ENCODE measurements at places on chromosomes 13 and 19. TPM values are rescaled to one million over a fixed set of nuclear protein-coding genes. Genes with fewer than 3 reads are reported as not detected.

Gene ZNF558
- 23.9 TPM for total RNA-seq

Gene CACNG6
- total RNA-seq: not detected

Gene ZNF581
- 32.8 TPM for total RNA-seq

Gene PEPD
- total RNA-seq: 49.0 TPM

Gene ZNF30
- 6.4 TPM for total RNA-seq

Gene SIGLECL1
- not detected for total RNA-seq

Gene IQCN
- total RNA-seq: 1.3 TPM

Gene SUGT1
- 66.7 TPM for total RNA-seq

Gene ZNF780B
- 21.3 TPM for total RNA-seq

GRCh38 chr13:23020246-23020843 lies 160.4 kb upstream of the SGCG start:
- no peak overlapping the region for H3K27ac ChIP-seq
- H3K36me3 ChIP-seq: no peaks in the 10 kb centered on the region
- H3K4me3 ChIP-seq: no peak overlapping the region
- DNase-seq: no peak

- no peak overlapping the region for H3K27ac ChIP-seq
- DNase-seq: no peak
- peaks cover 53% of the 10 kb centered on the region for H3K36me3 ChIP-seq
- H3K4me1 ChIP-seq: peaks cover 4% of the 10 kb centered on the region
These were observed 12.5 kb downstream of the SLC44A2 start for GRCh38 chr19:10637894-10638293.

DNA sequence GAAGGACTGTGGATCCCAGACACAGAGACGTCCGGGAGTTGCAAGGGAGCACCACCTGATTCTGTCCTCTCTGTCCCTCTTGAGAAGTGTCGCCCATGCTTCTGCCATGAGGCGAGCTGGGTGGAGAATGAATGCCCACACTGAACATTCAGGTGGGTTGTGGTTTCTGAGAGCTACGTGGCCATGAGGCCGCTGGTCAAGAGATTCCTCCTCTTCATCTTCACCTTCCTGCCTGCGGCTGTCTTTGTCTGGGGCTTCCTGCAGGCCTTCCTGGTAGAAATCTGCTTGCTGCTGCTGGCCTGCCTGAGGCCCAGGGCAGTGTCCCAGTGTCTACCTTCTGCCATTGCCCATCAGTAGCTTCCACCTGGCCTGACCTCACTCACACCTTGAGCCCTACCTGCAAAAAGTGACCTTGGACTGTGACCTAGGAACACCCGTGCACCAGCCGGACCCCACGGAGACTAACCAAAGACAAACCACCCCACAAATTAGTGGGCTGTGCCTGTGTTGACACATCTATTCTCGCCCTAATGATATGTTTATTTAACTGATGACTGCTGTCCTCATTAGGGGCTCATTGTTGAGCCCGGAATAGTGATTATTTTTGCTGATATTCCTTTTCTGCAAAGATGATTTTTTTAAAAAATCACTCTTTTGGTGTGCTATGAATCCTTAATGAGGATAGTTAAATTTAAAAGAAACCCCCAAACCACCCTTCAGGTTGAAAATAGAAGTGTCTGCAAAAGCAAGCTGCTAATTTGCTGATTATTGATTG lies 38.7 kb upstream of the ZNF536 start:
- H3K27ac ChIP-seq: no peak overlapping the region
- no peaks in the 10 kb centered on the region for H3K36me3 ChIP-seq
- H3K4me3 ChIP-seq: no peak overlapping the region
- no peaks in the 10 kb centered on the region for H3K4me1 ChIP-seq
- H3K27me3 ChIP-seq: no peaks in the 10 kb centered on the region

DNA sequence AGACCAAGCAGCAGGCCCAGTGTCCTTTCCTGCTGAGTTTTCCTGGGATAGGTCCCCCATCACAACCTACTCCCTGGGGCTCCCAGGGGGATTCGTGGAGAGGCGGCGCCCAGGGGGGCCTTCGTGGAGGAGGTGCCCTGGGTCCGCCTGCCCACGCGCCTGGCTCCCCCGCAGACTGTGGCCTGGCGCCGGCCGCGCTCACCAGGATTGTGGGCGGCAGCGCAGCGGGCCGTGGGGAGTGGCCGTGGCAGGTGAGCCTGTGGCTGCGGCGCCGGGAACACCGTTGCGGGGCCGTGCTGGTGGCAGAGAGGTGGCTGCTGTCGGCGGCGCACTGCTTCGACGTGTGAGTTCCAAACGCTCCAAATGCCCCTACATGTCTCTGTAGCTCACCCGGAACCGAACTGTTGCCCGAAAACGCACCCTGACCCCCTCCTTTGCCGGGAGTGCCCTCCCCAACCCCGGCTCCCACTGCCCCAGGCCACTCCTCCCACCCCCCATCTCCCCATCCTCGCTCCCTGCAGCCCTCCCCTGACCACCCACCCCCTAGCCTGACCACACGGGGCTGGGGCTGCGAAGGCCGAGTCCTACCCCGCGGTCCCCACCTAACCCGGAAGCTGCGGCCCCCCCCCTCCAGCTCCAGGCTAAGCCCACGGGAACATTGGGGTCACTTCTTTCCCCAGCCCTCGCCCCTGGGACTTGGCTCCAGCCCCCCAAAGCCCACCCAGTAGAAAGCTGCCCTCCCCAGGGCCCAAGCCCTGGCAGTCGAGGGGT lies 3.3 kb downstream of the TIMM13 start:
- peaks cover 19% of the 10 kb centered on the region for H3K4me1 ChIP-seq
- H3K36me3 ChIP-seq: no peaks in the 10 kb centered on the region
- no peak overlapping the region for H3K27ac ChIP-seq
- no peaks in the 10 kb centered on the region for H3K27me3 ChIP-seq
- no peak overlapping the region for H3K4me3 ChIP-seq

DNA sequence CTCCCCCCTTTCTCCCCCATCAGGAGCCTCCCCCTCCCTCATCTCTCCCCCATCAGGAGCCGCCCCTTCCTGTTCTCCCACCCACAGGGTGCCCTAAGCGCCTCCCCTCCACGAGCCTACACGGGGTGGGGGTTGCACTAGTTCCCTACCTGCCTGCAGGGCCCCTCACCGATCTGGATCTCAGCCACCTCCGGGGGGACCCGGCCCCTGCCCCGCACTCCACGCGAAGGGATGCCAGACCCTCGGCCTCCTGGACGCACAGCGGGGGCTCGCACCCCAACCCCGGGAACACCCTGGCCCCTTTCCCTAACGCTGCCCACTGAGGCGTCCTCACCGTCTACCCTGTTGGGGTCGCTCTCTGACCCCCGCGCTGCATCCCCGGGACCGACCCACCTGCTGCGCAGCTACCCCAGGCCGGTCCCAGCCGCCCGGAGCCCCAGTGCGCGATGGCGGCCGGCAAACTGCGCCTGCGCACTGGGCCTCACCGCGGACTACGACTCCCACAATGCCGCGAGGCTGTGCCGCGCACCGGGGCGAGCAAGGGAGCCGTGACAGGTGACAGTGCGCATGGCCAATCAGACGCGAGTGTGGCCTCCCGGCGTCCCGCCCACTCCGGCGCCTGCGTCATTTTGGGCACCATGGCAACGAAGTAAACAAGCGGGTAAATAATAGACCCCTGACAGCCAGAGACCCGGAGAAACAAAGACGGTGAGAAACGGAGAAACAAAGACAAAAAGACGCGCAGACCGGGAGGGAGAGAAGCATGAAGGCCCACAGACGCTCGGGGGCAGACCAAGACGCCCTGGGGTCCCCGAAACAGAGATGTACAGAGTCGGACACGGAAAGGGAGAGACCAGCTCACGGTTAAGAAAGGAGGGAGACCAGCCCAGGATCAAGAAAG lies at the start of gene ZSCAN18:
ZSCAN18 (minus strand) TSS at position 451 of the 901 bp plus-strand sequence. CDS start 7,964 bp downstream, outside the sequence.
- H3K36me3 ChIP-seq: no peaks in the 10 kb centered on the region
- peak; percentile 99 for DNase-seq
- peak within 1 kb of the TSS; percentile 75 for H3K4me3 ChIP-seq
- no peaks in the 10 kb centered on the region for H3K27me3 ChIP-seq

- no peak overlapping the region for H3K4me3 ChIP-seq
- peaks cover 5% of the 10 kb centered on the region for H3K4me1 ChIP-seq
- DNase-seq: no peak
- H3K36me3 ChIP-seq: no peaks in the 10 kb centered on the region
- no peaks in the 10 kb centered on the region for H3K27me3 ChIP-seq
These were observed 99.4 kb downstream of the DNAJC15 start for GRCh38 chr13:43122791-43123190.

- DNase-seq: no peak
- no peaks in the 10 kb centered on the region for H3K4me1 ChIP-seq
- H3K36me3 ChIP-seq: no peaks in the 10 kb centered on the region
- no peaks in the 10 kb centered on the region for H3K27me3 ChIP-seq
- no peak overlapping the region for H3K27ac ChIP-seq
- H3K4me3 ChIP-seq: no peak overlapping the region
These were observed 29.9 kb downstream of the LAIR2 start for GRCh38 chr19:54532528-54532927.

GRCh38 chr13:110562036-110562597 lies 595 bp upstream of the RAB20 start:
- DNase-seq: no peak
- peak overlapping the region; percentile 74 for H3K4me3 ChIP-seq
- peak overlapping the region; percentile 12 for H3K27ac ChIP-seq
- H3K4me1 ChIP-seq: peaks cover 9% of the 10 kb centered on the region
- no peaks in the 10 kb centered on the region for H3K27me3 ChIP-seq

- H3K27me3 ChIP-seq: no peaks in the 10 kb centered on the region
- no peak for DNase-seq
- H3K36me3 ChIP-seq: no peaks in the 10 kb centered on the region
- no peaks in the 10 kb centered on the region for H3K4me1 ChIP-seq
- H3K4me3 ChIP-seq: no peak overlapping the region
These were observed 36.2 kb downstream of the ATP12A start for GRCh38 chr13:24716446-24716845.

DNA sequence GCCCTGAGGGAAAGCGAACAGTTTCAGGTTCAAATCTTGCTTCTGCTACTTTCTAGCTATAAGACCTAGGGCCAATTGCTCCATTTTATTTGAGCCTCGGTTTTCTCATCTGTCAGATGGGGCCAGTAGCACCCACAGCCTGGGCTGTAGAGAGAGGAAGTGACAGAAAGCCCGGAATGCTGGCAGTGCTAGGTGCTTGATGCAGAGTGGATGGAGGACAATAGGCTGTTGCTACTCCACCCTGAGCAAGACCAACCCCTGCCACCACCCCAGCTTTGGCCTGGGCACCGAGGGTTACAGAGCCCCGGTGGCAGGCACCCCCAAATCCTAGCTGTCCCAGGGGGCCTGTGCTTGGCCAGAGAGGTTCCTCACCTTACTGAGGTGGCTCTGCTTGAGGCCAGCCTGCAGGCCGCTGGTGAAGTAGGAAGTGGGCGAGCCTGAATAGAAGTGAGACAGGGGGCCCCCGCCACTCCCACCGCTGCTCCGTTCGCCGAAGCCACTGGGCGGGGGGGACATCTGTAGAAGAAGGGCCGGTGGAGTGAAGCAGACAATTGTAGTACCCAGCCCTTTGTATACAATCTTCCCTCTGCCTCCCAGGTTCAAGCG lies 2.1 kb upstream of the FDX2 start:
- H3K4me1 ChIP-seq: peaks cover 4% of the 10 kb centered on the region
- no peak for DNase-seq
- no peaks in the 10 kb centered on the region for H3K27me3 ChIP-seq
- peaks cover 24% of the 10 kb centered on the region for H3K36me3 ChIP-seq
- H3K27ac ChIP-seq: no peak overlapping the region
- no peak overlapping the region for H3K4me3 ChIP-seq

DNA sequence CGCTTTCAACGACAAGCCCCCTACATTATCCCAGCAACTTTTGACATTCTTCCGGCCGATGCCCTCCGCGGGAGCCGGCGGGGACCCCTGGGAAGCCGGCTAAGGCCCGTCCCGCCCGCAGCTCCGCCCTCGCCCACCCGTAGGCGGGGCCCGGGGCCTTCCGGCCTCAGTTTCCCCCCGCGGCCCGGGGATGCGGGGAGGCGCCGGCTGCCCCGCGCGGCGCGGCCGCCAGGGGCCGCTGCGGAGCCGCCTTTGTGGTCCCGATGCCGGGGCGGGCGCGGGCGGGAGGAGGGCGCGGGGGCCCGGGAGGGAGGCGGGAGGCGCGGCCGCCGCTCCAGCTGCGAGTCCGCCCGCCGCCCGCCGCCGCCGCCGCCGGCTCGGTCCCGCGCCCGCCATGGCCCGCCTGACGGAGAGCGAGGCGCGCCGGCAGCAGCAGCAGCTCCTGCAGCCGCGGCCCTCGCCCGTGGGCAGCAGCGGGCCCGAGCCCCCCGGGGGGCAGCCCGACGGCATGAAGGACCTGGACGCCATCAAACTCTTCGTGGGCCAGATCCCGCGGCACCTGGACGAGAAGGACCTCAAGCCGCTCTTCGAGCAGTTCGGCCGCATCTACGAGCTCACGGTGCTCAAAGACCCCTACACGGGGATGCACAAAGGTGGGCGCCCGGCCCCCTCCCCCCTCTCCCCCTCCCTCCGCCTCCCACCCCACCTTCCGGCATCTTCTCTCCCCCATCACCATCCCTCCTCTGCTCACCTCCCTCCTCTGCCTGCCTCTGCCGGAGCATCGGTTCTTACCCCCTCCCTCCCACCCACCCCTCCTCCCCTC lies at the start of gene CELF5:
CELF5 (plus strand) TSS at position 316 of the 823 bp plus-strand sequence; CDS start at position 395, 79 bp downstream.
- no peaks in the 10 kb centered on the region for H3K4me1 ChIP-seq
- no peak within 1 kb of the TSS for H3K27ac ChIP-seq
- H3K27me3 ChIP-seq: peaks cover 16% of the 10 kb centered on the region

DNA sequence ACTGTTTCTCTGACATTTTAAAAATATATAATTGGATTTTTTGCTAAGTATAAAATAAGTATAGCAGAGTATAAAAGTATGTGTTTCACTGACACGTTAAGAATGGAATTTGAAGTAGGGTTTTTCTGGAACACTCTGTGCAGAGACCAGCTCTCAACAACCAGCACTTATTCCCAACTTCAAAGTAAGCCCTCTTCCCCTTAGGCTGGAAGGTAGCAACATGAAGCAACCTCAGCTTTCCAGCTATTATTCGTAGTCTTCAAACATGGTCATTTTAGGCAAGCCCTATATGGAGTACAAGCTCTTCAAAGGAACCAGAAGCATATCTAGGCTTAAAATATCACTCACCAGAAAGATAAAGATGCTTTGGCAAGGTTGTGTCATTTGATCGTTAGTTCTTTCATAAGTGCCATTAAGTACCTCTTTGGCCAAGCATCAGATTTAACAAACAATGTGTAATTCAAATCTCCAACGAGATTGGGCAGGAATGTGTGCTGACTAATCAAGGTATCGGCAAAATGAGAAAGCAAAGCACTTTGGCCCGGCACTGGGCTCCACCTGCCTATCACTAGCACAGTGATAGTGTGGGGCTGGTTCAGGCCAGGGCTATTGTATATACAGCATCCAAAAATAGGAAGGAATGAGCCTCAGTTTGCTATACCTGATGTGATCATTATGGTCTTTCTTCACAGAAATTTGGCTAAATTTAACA lies 95.9 kb upstream of the FREM2 start:
- no peak overlapping the region for H3K27ac ChIP-seq
- no peak overlapping the region for H3K4me3 ChIP-seq
- H3K4me1 ChIP-seq: no peaks in the 10 kb centered on the region
- DNase-seq: no peak

GRCh38 chr13:92537471-92537870 lies 689.1 kb upstream of the GPC6 start:
- no peak overlapping the region for H3K4me3 ChIP-seq
- DNase-seq: no peak
- H3K36me3 ChIP-seq: no peaks in the 10 kb centered on the region
- no peaks in the 10 kb centered on the region for H3K4me1 ChIP-seq
